ENCODE measurements at places on chromosomes 2 and 18.

- no peak for DNase-seq
Measured at GRCh38 chr2:38489846-38490245, 112.8 kb upstream of the ATL2 start.

DNA sequence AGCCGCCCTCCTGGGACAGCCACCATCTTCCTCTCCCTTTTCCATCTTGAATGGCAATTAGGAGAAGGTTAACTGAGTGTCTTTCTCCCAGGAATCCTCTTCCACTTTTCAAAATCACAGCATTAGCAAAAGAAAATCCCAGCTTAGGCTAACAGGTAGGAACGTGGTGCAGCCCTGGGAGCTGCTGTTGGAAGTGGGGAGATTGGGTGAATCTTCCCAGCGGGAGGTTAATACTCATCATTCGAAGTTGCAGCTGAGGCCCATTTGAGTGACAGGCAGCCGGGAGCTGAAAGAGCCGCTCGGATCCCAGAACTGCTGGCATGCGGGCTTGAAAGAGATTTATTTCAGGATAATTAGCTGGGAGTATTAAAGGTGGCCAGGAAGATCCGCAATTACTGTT lies 306.0 kb downstream of the BCL11A start:
- DNase-seq: no peak

- DNase-seq: no peak
Measured at GRCh38 chr2:99615247-99615771, 125.5 kb upstream of the REV1 start.

DNA sequence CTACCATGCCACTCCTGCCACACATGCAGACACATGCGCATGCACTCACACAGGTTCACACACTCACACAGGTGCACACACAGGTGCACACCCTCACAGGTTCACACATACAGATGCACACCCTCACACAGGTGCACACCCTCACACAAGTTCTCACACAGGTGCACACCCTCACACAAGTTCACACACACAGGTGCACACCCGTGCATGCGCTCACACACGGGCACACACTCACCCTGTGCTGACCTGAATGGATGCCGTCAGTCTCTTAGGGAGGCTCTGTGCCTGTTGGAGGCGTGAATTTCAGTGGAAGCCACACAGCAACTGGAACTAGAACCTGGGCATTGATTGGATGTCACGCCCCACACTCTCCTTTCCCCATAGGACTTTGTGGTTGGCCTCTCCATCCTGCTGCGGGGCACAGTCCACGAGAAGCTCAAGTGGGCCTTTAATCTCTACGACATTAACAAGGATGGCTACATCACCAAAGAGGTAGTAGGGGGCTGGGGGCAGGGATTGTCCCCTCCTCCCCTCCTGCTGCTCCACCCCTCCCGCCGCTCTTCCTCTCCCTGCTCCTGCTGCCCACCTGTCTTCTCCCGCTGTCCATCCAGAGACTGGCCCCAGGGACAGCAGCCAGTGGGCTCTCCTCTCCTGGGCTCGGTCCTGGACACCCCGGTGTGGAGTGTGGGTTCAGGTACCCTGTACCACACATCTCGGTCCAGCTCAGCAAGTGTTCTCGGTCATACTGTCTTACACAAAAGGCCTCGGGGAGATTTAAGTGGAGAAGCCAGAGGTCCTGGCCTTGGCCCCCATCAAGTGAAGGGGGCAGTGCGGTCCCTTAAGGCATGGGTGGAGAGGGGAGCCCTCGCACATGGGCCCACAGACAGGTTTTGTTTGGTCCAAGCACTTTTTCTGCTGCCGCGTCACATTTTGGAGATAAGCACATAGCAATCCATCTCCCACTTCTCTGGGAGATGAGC lies 21.0 kb upstream of the FAHD2A start:
- no peak for DNase-seq

DNA sequence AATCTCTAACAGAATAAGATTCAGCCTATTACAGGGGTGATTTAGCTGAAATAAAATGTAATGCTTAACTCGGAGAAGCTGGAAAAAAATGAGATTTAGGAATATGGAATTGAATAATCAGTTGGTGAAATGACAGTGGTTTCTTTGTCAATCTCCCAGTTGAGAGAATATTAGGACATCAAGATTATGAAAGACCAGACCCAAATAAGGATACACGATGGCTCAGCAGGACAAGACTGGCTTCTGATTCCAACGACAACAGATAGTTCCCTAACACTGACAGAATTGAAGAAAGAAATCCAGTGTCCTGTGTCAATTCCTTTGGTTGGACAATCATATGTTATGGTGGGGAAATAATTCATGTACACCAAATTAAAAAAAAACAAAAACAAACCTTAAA lies 55.8 kb downstream of the HRH4 start:
- DNase-seq: no peak

GRCh38 chr18:59459369-59460071 lies 100.5 kb upstream of the LMAN1 start:
- DNase-seq: no peak

DNA sequence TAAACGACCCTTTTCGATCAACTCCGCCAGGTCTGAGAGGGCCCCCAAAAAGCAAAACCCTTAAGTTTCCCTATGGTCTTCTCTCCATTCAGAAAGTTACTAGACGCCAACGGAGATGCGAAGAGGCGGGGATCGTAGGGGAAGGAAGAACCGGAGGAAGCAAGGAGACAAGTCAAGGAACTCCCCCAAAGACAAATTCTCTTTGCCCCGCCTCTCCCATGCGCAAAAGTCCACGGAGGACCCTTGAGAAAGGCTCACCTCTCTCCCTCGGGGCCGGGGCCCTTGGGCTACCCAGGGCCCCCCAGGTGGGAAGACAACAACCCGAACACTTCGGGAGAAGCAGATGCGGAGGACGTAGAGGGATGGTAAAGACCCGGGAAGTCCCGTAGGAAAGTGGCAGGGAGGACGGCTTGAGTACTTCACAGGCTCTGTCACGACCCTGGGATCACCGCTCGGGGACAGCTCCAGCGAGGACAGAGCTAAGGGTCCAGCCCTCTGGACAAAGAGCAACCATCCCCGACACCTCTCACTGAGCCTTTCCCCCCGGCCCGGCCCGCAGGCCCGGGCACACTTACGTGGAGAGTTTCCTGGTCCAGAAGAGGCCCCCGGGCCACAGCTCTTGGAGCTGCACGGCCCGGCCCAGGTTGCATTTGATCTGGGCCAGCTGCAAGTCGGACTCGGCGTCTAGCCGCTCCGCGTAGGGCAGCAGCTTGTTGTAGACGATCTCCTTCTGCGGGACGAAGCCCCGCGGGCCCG lies 647 bp downstream of the PSME4 start:
- peak; percentile 7 for DNase-seq

DNA sequence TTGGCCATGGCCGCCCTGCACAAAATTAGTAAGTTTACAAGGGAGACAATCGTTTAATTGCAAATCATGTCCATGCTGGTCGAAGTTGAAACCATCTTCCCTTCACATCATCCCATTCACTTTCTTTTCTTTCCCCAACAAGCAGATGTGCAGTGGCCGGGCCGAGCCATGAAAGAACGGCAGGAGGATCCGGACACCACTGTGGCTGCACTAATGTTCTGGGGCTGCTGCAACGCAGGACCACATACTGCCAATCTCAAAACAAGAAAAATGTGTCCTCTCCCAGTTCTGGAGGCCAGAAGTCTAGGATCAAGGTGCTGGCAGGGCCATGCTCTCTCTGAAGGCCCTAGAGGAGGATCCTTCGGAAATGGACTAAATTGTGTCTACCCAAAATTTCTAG lies 227.4 kb upstream of the MYT1L start:
- no peak for DNase-seq

GRCh38 chr2:100240386-100240785 lies 81.9 kb downstream of the LONRF2 start:
- no peak for DNase-seq

- DNase-seq: no peak
Measured at GRCh38 chr2:100799686-100800085, 20.3 kb upstream of the NPAS2 start.

DNA sequence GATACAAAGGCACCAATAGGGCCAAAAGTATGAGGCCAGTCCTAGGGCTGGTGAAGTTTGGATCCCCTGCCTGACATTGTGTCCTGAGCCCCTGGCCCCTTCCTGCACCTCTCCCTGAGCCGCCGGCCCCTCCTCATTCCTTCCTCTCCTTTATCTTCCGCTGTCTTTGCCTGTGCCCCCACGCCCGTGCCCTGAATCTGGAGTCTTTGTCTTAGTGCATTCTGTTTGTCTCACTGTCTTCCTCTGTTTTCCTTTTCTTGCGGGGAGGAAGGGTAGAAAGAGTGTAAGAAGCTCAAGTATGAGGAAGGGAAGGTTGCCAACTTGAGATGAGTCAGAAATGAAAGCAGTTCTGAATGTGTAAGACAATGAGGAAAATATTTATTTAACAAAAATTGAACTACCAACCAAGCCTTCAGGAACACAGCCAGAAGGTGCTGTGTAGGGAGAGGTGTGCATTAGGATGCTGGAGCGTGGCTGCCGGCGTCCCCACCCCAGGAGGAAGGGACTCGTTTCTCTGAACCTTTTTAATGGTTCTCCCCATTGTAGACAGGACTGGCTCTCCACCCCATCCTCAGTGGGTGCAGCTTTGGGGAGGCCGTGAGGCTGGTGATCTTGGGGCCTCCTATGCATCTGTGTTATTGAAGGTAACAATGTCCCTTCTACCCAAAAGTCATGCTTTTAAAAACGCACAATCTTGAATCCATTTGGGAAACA lies 133.1 kb downstream of the NEDD4L start:
- DNase-seq: no peak

GRCh38 chr2:239625156-239625845 lies 224.5 kb upstream of the HDAC4 start:
- DNase-seq: no peak

GRCh38 chr18:42106784-42107183 lies 151.8 kb downstream of the PIK3C3 start:
- DNase-seq: no peak

DNA sequence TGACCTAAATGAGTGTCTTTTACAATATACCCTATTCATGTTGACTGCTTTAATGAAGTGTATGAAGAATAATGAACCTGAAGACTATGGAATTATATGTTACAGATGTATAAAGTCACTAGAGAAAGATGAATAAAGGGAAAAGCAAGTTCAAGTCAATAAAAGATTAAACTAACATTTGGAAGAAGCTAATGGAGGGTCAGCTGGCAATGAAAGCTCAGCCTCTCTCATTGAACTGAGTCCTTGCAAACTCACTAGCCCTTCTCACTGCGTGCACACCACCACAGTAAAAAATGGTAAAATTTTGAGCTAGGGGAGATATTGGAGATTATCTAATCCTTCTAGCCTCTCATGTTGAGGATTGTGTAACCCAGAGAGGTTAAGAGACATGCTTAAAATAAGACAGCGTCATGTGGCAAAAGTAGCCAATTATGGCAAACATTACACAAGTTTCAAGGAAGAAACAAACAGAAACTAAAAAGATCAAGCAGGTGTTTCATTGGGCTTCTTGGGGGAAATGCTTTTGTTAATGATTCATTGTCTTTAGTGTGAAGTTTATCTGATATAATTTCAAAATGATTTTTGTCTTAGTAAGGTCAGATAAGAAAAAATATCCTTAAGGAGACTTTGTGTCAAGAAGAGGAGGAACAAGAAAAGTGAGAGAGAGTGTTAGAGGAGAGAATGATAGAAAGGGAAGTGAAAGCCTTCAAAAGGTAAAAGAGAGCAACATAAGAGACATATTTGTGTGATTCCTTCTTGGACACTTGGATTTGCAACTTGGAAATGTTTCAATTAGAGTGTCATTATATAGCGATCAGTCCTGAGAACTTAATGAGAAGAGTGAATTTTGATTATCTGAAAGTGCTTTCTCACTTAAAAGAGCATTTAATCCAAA lies 893.7 kb upstream of the FAM98A start:
- DNase-seq: no peak

DNA sequence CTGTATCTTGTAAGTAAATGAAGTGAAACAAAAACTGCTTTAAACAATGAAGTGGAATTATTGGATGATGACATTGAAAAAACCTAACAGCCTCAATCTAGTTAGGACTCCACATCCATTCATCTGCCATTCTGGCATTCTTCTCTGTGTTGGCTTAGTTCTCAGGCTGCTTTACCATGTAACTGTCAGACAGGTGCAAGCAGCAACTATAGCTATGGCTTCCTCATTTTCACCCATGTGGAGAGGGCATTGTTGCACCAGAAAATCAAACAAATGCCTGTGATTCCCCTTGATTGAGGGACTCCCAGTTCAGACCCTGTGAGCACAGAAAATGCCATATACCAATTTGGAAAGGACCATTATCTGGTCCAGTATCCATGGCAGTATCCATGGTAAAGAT lies 129.5 kb upstream of the NYAP2 start:
- DNase-seq: no peak

- DNase-seq: no peak
Measured at GRCh38 chr2:24429197-24430074, 61.6 kb upstream of the NCOA1 start.

Measured in thoracic aorta (tissue), 2 donors.